ENCODE measurements at places on chromosomes 5 and 9.
A peak's percentile ranks its signal among the peaks of the same experiment; 100 is the strongest.

- no peak for ATAC-seq
These were observed 29.6 kb upstream of the VDAC1 start for GRCh38 chr5:134034326-134034725.

GRCh38 chr9:75197561-75197960, 109.2 kb downstream of the OSTF1 start:
- no peak for ATAC-seq

- no peak for ATAC-seq
These were observed 597.0 kb downstream of the PSAT1 start for GRCh38 chr9:78893774-78894401.

GRCh38 chr5:168013546-168013945, 277.9 kb upstream of the WWC1 start:
- ATAC-seq: no peak

GRCh38 chr5:93164690-93165089, 416.3 kb downstream of the NR2F1-AS1 start:
- no peak for ATAC-seq

GRCh38 chr9:124079176-124079925, 67.8 kb downstream of the LHX2 start:
- no peak for ATAC-seq

DNA sequence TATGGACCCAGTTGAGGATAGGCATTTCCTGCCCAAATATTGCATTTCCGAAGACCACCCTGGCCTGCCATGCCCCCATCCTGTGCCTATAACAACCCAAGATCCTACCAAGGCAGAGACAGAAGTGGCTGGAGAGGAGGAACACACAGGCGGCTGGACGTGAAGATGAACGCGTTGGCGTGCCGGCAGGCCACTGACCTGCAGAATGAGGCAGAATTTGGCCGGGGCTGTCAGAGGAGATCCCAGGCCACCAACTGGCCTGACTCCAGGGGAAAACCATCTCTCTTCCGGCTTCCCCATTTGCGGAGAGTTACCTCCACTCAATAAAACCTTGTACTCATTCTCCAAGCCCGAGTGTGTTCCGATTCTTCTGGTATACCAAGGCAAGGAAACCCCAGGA, 1507.5 kb downstream of the EFNA5 start:
- no peak for ATAC-seq

- ATAC-seq: no peak
These were observed 782.4 kb upstream of the WWC1 start for GRCh38 chr5:167509076-167509475.

DNA sequence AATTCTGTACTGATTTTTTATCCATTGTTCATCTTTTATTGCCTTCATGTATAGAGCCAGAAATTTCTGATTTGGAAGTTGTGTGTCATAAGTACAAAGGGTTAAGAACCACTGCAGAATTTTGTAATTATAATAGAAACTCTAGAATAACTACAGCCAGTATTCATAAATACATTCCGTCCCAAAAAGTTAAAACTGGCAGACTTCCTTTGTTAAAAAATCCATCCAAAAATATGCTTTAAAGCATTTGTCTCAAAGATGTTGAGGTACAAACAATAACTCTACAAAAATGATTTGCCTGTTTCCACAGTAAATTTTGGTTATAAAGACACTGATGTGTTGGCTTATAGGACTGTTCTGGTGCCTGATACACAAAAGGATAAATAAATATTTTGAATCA, 436.6 kb downstream of the DTWD2 start:
- ATAC-seq: no peak

DNA sequence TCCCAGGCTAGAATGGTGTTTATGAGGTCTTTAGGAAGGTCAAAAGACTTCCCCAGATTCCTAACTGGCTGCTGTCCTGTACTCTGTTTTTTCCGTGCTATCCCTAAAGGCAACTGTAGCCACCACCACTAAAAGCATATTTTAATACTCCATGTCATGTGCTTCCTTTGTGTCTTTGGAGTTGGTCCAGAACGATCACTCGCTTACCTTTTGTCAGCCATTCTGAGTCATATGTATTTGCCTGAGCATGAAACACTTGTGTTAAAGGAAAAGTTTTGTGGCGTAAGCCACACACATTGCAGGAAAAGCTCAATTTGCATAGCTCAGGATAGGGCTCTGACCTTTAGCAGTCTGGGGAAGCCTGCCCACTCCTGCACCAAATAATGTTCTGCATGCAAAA, 299.6 kb downstream of the NTRK2 start:
- ATAC-seq: no peak

DNA sequence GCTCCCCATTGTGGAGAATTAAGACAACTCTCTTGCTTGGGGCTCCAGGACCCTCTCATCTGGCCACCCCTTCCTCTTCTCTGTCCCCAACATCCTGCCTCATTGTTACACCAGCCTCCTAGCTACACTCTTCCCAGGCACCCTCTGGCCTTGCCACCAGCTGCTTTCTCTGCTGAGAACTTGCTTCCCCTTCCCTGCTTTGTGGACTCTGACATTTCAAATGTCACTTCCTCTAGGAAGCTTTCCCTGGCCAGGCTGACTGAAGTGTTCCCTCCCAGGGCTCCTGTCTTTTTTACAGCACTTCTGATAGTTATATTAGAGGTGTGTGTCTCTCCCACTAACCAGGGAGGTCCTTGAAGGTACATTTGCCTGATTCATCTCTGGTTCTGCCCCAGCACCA, 194.0 kb upstream of the KLF4 start:
- ATAC-seq: no peak

DNA sequence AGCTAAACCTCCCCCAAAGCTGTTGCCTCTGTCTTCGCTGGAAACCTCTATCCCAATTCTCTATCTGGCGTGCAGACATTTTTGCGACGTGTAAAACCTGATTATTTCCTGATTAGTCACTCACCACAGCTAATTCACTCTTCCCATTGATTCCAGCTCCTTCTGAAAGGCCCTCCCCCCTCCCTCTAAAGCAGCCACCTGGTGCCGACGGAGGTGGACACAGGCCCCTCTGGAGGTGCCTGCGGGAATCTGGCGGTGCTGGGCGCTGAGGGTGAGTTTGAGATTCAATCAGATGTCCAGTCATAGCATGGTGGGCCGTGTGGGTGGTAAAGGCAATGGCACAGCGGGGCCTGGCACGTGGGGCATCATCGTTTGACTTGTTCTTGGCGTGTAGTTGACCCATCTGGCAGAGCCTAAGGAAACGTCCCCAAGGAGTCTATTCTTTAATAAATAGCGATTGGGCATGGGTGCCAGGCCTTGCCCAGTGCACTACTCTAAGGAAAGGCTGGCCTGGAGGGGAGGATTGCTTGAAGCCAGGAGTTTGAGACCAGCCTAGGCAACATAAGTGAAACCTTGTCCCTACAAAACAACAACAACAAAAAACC, 271.1 kb upstream of the MVB12B start:
- ATAC-seq: no peak

GRCh38 chr5:140806834-140807775, at the start of gene PCDHA4:
TSS of gene PCDHA4 (plus strand) at chr5:140807068.
- ATAC-seq: no peak

- ATAC-seq: no peak
These were observed 159.0 kb downstream of the CPLANE1 start for GRCh38 chr5:37090123-37090726.

GRCh38 chr9:126526218-126527108, 87.3 kb upstream of the LMX1B start:
- no peak for ATAC-seq

GRCh38 chr5:154385236-154385512, 60.6 kb upstream of the SAP30L start:
- no peak for ATAC-seq

DNA sequence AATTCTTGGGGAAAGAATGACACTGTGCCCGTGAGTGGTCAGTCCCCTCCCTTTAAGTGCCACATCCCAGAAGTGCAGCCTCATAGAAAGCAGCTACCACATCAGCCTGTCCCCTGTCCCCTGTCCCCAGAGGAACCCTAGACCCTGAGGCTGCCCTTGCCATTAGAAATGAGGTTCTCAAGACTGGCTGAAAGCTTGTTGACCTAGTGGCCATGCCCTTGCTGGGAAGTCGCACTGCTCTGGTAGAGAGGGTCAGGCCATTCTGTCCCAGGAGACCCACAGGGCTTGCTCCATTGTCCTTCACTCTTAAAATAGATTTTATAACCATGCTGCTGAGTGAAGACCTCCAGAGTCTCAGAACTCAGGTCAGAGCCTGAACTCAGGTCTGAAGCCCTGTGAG, 184.5 kb downstream of the RGS3 start:
- no peak for ATAC-seq

GRCh38 chr5:75639535-75640311, 28.5 kb downstream of the ANKDD1B start:
- ATAC-seq: no peak

DNA sequence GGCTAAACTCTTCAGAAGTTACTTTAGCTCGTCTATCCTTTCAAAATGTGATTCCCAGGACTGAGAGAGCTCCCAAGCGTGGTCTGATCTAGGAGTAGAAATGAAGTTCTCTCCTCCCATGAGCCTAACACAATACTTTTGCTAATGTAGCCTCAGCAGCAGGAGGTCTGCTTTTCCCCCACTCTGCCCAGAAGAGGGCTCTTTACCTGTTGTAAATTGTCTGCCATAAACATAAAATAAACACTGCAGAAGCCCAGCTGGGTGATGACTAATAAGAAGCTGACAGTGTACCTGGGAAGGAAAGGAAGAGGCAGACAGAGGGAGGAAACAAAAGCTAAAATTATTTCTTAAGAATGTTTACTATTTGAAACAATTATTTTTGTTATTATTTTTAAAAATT, 15.4 kb downstream of the SLC36A3 start:
- no peak for ATAC-seq

DNA sequence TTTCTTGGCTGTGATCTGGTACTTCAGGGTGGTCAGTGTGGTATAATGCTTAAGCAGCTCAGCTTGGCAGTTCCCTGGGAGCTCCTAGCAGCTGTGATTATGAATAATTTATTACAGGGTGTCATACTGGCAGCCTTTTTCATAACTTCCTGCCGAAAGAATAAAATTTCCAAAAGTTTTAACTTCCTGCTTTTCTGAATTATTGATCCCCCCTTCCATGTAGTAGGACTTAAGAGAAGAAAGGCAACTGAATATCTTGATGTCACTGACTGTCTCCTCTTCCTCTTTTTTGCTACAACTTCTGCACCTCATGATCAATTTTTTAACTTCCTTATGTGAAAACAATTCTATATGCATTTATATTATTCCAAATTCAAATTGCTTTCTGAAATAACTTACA, 74.3 kb upstream of the SPEF2 start:
- no peak for ATAC-seq

DNA sequence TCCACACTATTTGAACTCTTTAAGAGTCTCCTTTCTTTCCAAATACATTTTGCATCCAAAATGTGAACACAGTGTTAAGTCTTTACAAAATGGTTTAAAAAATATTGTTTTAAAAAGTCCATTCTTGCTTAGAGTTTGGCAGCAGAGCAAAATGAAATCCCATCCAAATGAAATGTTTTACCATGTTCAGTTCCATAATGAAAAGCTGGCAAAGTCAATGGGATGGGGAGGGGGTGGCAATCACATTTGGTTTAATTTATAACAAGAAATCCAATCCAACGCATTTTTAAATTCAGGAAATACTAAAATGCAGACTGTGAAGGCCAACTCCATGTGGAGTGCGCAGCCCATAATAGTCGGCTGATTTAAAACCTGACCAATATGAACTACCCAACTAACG, 39.4 kb downstream of the MRPL36 start:
- no peak for ATAC-seq

DNA sequence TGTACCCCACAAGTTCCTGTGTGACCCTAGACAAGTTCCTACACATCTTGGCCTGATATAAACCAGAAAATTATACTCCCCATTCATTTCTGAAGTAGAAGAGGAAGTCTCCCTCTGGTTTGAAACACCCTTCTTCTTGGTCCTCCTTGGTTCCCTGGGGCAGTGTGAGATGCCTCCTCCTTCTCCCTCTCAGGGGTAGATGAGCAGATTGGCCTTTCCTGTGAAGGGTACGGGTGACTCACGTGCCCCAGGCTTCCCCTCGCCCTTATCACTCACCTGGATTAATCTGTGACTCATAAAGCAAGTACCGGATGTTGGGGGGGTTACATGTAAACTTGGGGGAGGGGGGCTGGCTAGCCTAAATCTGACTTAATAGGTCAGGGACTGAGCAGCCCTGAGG, 11.1 kb upstream of the AQP3 start:
- peak; percentile 93 for ATAC-seq
